Hippocampal formation (tissue), 2 donors: ENCODE measurements at places on chromosomes 13 and 19.
A peak's percentile ranks its signal among the peaks of the same experiment; 100 is the strongest.

GRCh38 chr19:45074744-45075300 is 1.5 kb downstream of the ZNF296 start:
- no peak for DNase-seq

DNA sequence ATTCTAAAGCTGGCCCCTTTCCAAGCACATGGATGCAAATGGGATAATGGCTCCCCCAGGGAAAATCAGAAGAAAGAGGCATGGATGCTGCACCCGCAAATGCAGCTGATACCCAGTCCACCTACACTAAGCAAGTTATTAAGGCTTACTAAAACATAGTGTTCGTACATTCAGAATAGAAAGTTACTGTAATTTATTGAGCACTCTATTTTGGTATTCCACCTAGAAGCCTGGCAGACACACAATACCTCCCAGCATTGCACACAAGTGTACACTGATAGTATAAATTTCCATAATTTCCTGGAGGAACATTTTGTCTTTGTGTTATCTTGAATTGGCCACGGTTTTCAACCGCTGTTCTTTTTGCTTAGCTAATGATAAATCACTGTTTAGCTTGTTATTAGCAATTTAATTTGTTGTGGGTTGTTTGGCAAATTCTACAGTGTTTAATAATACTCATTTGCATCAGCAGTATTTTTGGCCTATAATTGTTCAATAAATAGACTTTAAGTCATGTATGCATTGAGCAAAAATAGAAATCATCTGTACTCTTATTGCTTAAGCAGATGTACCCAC is 94.5 kb upstream of the MRI1 start:
- DNase-seq: peak; percentile 43

DNA sequence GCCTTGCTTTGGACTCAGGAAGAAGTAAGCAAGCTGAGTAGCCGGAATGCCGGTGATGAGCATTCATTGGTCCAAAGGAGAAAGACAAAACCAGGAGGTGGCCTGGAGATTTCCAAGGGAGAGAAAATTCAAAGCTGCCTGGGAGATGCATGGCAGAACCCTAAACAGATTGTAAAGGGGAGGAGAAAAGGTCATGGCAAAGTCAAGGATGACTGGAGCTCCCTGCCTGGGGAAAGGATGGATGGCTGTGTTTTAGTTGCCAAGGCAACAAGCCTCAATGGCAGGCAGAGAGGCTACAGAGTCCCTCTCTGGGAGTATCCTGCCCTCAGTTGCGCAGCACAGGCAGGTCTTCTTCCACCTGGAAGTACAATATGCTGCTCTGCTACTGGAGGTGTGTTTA is 134.0 kb downstream of the ENOX1 start:
- no peak for DNase-seq

DNA sequence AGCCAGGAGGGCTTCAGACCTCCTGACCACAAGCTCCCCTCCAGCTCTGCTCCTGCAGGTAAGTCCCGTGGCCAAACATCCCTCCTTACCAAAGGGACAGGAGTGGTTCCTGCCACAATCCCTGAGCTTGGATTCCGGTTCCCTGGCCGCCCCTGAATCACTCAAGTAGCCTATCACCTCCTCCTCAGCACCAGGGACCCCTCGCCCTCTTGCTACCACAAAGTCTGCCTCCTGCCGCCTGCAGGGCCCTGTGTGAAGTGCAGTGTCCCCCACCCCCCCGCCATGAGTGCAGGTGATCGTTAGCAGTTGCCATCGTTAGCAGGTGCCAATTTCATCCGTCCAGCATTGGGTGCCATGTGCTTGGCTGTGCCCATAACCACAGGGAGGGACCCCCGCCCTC is 40.8 kb upstream of the RANBP3 start:
- DNase-seq: no peak

DNA sequence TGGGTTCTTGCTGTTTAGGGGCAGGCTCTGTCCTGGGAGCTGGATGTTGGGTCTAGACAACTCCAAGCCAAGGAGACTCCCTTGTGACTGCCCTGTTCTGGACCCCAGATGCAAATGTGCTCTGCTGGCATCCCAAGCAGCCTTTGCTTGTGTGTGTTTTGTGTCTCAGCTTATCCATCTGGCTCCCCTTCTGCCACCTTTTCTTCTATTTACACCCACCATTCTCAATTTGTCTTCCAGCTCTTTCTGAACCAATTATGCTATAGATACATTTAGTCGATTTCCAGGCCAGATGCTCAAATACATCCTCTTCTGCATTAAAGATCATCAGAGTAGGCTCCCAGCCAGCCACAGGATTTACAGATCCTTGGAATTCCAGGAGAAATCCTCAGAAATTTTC is 115.0 kb upstream of the SLC7A1 start:
- DNase-seq: no peak

GRCh38 chr19:36528921-36529518 is 949 bp upstream of the ZNF260 start:
- no peak for DNase-seq

DNA sequence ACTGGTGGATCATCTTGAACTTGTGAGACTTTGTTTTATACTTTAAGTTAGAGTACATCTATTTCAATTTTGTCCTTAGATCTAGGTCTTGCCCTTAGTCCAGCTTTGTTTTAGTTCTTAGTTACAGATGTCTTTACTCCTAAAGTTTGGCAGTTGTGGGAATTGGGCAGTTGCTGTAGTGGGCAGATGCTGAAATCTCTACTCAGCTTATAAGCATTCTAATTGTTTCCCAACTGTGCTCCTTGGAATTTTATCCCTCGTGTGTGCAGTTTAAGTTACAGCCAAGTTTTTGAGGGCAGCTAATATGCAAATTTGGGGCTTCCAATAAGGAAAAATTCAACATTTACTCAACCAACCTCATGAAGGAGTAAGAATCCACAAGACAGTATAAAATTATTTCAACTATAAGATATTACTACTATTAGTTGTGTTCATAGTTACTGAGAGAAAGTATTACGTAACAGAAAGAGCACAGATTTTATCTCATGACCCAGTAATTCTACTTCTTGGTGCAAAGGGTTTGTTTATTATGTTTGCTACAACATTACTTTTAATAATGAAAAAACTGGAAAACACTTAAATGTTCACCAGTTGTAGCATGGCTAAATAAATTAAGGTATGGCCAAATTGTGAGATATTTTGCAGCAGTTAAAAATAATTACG is 32.9 kb downstream of the CCDC122 start:
- no peak for DNase-seq

- DNase-seq: no peak
Measured at GRCh38 chr13:79258489-79258888, 147.6 kb downstream of the RBM26 start.
